ENCODE measurements at places on chromosomes 7 and 10. TPM values are rescaled to one million over a fixed set of nuclear protein-coding genes. Genes with fewer than 3 reads are reported as not detected.
A peak's percentile ranks its signal among the peaks of the same experiment; 100 is the strongest.

GRCh38 chr10:42976351-42977031 is 100.4 kb upstream of the RET start:
- DNase-seq: no peak

GRCh38 chr7:44989132-44989531 is 10.3 kb upstream of the MYO1G start:
- no peak for DNase-seq

DNA sequence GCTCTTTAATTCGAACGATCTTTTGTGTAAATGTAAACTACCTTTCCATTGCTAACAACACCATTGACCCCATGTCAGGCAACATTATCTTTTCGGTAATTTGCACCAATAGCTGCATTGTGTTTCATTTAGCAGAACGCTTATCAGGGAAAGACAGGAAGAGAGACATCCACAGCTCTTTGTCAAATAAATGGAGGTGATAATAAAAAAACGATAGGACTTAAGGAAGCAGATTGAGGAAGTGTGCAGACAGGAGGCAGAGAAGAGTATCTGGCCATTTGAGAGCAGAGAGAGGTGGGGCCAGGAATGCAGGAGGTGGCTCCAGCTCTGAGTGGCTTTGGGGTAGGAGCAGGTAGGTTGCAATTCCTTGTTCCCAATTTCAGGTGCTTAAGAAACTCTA is 37.5 kb upstream of the ADARB2 start:
- DNase-seq: no peak

The NDUFB2 gene
- 283 TPM for polyA plus RNA-seq

The WDFY4 gene
- 0.06 TPM for polyA plus RNA-seq

- DNase-seq: no peak
Observed at GRCh38 chr10:122294511-122295450, 23.7 kb downstream of the BTBD16 start.

DNA sequence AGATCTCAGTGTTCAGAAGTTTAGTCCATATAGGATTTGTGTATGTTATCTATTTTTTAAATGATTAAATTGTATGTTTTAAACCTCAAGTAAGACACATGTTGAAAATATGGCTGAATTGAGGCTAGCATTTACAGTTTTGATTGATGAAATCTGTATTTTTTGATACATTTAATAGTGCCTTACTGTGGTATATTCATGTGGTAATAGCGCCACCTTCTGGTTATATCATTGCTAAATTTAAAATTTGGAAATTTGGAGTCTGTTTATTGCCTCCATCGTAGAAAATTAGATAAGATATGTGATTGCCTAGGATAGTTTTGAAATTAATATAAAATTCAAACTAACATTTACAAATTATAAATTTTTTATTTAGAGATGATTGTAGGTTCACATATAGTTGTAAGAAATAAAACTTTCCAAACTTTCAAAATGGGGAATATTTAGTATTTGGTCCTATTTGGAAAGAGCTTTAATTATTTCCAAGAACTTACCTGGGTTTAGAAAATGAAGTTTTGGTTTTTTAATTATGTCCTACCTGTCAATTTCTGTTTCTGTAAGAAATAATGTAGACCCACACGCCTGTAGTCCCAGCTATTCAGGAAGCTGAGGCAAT is 19.1 kb upstream of the ARMS2 start:
- peak; percentile 24 for DNase-seq

GRCh38 chr10:30534465-30535144 is 94.9 kb downstream of the LYZL2 start:
- DNase-seq: peak; percentile 49

DNA sequence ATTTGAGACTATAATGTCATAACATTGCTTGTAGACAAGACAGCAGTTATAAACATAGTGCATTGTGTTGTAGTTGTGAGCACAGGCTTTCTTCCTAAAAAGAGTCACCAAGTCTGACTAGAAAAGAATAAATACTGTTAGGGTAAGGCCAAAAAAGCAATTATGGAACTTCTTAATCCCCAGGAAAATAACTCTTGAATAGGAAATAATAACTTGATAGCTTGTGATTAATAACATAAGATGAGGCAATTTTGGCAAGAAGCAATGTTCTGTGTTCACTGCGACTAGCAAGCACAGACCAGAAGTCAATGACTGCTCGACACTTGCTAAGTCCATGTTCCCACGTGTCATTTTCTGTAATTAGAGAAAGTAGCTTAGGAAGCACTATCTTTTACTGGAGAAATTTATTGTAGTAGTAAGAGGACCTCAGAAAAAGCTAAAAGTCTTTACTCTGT is 97.1 kb downstream of the AGMO start:
- peak; percentile 25 for DNase-seq

DNA sequence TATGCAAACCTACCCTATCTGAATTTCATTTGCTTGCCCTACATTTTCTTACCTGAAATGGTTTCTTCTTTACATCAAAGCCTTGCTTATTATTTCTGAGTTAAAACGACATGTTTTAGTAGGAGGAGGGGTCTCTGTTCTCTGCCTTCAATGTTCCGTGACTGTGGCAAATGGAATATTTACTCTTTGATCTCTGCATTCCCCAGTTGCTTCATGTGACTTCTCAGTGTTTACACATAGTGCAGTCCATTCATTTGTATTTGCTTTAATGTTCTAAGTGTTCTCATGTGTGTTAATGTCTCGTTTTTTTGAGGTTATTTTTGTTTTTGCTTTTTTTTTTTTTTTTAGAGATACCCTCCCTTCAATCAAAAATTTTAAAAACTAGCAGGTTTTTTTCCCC is 75.8 kb downstream of the GNAI1 start:
- peak; percentile 37 for DNase-seq

DNA sequence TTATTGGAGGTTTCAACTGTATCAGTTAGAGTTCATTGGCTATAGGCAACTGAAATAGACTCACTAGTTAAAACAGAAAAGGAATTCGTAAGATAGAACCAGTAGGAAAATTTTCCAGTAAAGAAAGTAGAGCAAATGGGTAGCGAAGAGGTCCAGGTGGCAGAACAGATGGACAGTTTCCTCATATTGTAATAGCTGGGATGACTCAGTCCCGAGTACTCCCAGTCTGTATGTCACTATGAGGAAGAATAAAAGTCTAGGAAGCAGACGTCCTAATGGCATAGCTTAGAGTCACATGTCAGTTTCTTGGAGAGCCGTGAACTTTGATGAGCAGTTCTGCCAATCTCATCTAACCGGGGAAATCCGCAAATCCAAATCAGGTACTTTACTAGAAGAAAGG is 95.3 kb downstream of the RNF32 start:
- peak; percentile 19 for DNase-seq

DNA sequence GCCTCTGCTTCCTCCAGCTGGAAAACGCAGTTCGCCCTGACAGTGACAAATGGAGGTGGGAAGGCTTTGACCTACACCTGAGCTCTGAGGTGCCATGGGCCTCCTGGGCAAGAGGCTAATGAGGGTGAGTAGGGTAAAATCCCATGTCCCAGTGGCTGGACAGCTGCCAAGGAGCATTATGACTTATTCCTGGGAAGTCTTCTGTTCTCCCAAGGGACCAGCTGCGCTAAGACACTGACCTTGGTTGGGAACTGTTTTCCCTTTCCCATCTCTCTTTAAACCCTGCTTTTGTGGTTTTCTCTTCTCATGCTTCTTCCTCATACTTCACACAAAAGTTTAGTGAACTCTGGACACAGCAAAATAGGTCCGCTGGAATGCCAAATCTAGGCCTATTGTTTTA is 72.6 kb downstream of the COPG2 start:
- no peak for DNase-seq

The AP1S1 gene
- polyA plus RNA-seq: 185 TPM

- DNase-seq: no peak
Observed at GRCh38 chr7:37775921-37776320, 72.5 kb upstream of the NME8 start.

The COBL gene
- 0.07 TPM for polyA plus RNA-seq

GRCh38 chr10:3852147-3852904 is 67.3 kb upstream of the KLF6 start:
- DNase-seq: peak; percentile 99

The HHEX gene
- polyA plus RNA-seq: 13.2 TPM

GRCh38 chr10:114642729-114643128 is 15.3 kb downstream of the ABLIM1 start:
- no peak for DNase-seq

DNA sequence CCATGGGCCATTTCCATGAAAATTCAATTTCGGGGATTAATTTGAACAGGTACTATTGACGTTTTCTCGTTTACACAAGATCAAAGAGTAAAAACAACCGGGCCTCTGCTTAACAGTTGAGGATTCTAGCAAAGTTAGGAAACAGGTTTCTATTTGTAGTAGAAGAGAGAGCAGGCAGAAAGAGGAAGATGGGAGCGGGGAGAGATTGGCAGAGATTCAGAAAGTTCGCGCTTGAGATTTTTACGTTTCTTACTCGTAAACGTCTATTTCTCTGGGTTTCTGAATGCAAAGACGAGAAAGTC is 571 bp upstream of the VWC2 start:
- no peak for DNase-seq

GRCh38 chr10:93065675-93066543 is 5.3 kb downstream of the CYP26C1 start:
- no peak for DNase-seq

DNA sequence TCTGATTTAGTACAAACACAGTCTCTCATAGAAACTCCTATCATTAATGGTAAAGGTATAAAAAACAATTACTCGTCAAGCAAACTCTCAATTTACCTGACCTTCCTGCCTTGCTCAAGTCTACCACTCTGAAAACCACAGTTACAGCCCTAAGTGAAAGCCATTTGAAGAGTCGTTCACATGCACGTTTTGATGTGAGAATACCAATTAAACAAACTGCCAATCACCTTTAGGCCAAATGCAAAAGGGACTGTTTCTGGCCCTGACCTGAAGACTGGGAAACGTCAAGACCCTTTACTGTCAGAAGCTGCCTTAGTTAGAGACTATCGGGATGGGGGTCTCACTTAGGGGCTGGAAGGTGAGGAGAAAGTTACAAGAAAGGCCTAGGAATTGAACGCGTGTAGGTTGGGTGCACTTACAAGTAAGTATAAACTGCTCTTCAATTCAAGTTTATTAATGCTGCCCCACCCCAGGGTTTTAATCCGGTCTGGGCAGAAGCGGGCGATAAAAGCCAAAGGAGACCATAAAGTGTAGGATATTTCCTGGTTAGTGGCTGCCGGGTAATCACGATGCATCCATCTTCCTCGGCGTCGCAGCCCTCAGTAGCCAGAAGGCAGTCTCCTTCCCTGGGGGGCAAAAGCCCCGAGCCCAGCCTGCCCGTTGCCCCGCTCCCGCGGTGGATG is 935 bp downstream of the TM9SF3 start:
- peak; percentile 5 for DNase-seq

The CYP3A4 gene
- not detected for polyA plus RNA-seq

GRCh38 chr7:80235334-80235733 is 100.7 kb downstream of the GNAI1 start:
- no peak for DNase-seq

The PLXDC2 gene
- 6.2 TPM for polyA plus RNA-seq
